ENCODE measurements at places on chromosomes 4 and X.

DNA sequence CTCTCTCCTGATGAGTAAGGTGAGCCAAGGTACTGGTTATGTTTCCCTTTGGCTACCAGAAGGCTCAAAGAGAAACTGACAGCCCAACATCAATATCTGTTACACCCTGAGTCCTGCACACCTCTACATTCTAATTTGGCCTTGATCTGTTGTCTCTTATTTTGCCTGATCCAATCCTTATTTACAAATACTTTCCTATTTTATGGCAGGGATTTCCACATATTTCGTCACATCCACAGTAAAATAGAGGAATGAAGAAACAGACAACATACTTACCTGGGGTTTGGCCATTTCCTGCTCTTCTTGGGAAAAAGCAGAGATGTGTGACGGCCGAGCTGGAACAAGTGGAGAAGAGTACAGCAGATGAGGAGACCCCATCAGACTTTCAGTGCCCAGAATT is 1.5 kb downstream of the ZNF182 start:
- no peak for DNase-seq

GRCh38 chrX:15160558-15161095 is 109.3 kb downstream of the ASB9 start:
- DNase-seq = no peak

DNA sequence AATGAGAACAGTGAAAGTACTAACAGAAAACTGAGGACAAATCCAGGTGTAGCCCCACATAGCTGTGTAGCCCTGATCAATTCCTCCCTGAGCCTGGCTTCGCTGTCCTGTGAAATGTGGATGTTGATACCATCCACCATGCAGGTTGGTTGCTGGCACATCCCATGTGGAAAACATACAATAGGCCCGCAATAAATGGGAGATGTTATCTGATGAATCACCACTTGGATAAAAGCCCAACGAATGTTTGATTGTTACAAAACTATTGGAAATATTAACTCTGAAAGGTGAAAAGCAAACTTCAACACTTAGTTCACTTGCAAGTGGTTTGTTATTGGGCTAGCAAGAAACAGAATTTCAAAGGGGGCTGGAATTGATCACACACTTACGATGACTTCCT is 186.3 kb upstream of the FTHL17 start:
- DNase-seq = no peak

DNA sequence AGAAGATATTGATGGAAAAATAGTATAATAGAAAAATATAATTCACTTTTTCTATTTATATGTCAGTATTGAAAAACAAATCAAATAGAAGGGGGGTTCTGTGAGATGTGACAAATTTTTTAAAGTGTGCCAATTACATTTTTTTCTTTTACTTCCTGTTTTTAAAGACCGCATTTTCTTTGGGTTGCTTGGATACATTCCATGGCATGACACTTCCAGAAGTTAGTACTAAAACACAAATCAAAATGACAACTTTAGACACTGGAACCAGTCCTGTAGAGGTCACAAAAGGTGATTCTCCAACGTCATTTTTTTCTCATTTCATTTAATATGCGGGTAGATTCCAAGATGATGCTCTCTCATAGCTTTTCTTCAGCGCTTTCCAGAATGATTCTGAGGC is 116.2 kb upstream of the GNPDA2 start:
- DNase-seq = no peak

- DNase-seq = no peak
Measured at GRCh38 chr4:99945718-99946355, 581 bp downstream of the DNAJB14 start.

GRCh38 chr4:166518776-166519175 is 645.7 kb downstream of the TLL1 start:
- DNase-seq = no peak

DNA sequence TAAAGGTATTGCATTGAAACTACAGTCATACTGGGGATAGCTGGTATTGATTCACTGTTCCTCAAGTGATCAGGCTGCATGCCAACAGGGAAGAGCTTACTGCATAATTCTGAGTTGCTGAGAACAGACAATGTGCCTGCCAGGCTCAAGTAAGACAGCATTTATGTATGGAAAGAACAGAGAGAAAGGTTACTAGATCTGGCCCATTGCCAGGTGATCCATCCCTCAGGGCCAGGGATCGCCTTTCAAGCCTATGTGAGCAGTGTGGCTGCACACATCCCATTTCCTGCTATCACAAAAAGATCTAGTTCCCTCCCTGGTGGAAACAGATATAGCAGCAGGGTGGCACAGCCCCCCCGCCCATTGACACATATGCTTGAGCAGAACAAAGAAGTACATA is 254.0 kb downstream of the TMA16 start:
- DNase-seq = no peak

- no peak for DNase-seq
Measured at GRCh38 chr4:108965472-108966076, 202.7 kb upstream of the ETNPPL start.

GRCh38 chr4:118967393-118967792 is 78.7 kb downstream of the SYNPO2 start:
- no peak for DNase-seq
